ENCODE measurements at places on chromosomes 5 and 9.

- no peak for DNase-seq
Measured at GRCh38 chr9:36818242-36818938, 215.7 kb downstream of the PAX5 start.

DNA sequence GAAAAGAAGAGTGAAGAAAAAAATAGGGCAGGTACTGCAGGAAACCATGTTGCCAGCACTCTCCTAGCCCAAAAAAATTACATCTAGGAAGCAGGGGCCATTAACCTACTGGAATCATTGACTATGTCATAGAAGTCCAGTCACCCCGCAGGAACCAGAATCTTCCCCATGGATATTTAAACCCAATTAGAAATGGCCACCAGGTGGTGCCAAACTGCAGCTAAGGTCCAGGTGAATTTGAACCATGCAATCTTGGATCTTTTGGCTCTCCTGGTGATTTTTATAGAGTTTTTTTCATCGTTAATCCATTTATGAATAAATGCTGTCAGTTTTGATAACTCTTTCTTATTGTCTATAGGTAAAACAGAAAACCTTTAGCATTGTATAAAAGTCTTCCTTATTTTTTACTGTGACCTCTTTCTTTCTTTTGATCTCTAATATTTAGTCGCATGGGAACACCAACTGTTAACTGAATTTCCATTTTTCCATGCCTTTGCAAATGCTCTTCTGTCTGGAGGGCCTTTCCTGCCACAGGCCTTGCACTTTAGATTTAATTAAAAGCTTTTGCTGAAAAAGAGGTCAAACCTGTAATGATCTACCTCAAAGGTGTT is 147.5 kb upstream of the FGF10 start:
- DNase-seq, result peak; percentile 43

- no peak for DNase-seq
Measured at GRCh38 chr5:14773588-14773987, 98.0 kb downstream of the ANKH start.

- DNase-seq, result peak; percentile 63
Measured at GRCh38 chr9:122346478-122347347, 24.1 kb upstream of the PTGS1 start.

- DNase-seq, result peak; percentile 41
Measured at GRCh38 chr5:138488481-138488945, 23.2 kb downstream of the EGR1 start.

DNA sequence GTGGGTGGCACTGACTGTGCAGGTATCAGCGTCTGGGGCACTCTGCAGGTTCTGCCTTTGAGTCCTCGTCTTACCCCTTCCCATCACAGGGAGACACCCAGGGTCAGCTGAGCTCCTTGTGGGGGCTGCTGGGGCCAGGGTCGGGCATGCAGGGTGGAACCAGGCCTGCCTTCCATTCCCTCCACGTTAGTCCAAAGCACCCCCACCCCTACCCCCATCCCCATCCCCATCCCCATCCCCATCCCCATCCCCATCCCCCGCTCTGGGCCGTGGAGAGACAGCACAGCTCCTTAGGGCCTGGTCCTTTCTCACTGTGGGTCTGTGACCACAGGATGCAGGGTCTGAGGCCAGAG is 1.6 kb upstream of the PITX1 start:
- no peak for DNase-seq

DNA sequence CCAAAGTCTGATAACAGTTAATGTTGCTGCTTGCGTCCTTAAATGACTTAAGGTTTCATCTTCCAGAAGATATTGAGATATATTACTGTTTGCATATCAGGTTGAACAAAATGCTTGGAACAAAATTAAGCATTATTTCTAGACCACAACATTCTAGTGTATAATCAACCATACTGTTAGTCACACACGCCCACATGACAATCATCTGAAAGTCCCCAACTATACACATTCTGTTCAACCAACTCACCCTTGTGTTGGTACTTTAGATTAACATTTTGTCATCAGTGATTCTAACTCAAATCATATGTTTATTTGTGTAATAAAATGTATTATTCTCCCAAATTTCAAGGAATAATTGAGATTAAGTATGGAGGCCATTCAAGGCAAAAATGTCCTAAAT is 47.3 kb downstream of the LURAP1L start:
- no peak for DNase-seq

GRCh38 chr5:82570-82969 is 9.4 kb upstream of the PLEKHG4B start:
- no peak for DNase-seq

DNA sequence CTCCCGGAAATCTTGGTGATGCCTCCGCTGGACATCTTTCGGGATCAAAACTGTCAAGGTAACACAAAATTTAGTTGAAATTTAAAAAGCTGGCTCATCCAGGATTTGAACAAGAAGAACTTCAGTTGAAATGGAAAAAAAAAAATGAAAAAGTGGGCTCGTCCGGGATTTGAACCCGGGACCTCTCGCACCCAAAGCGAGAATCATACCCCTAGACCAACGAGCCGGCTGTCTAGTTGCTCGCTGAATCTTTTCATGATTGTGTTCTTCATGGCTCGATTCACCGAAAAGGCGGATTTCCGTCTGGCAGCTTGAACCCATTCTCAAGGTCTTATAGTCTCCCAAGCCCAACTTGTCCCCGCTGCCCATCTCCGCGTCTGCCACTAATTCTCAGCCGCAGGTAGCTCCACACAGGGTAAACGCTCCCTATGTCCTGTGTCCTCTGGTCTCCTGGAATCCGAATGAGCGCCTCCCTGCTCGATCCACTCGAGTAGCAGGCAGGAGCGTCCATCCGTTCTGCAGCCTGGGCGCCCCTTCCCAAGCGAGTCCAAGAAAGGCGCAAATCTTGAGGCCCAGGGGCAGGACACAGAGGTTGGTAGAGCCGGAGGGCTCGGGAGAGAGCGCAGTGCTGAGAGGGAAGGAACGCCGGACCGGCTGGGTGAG is 16.2 kb downstream of the TRIM7 start:
- peak; percentile 87 for DNase-seq

- DNase-seq, result peak; percentile 66
Measured at GRCh38 chr9:121261107-121261460, 6.9 kb upstream of the GSN start.

DNA sequence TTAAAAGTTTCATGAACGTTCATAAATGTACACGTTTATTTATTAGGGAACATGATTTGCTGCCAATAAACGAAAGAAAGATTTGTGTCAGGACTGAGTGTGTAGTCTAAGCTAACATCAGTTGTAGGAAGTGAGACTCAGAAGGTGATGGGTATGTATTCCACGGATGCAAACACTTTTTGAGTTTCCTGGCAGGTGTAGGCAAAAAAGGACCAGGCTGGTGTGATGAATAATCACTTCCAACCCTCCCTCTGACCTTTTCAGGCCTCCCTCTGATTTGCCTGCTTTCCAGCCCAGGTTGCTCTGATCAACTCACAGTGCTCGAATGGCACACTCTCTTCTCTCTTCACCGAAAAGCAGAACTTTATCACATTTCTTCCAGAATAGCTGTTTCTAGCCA is 51.8 kb downstream of the BASP1 start:
- DNase-seq, result no peak

GRCh38 chr9:113899205-113899604 is 23.1 kb downstream of the ZNF618 start:
- DNase-seq, result no peak

DNA sequence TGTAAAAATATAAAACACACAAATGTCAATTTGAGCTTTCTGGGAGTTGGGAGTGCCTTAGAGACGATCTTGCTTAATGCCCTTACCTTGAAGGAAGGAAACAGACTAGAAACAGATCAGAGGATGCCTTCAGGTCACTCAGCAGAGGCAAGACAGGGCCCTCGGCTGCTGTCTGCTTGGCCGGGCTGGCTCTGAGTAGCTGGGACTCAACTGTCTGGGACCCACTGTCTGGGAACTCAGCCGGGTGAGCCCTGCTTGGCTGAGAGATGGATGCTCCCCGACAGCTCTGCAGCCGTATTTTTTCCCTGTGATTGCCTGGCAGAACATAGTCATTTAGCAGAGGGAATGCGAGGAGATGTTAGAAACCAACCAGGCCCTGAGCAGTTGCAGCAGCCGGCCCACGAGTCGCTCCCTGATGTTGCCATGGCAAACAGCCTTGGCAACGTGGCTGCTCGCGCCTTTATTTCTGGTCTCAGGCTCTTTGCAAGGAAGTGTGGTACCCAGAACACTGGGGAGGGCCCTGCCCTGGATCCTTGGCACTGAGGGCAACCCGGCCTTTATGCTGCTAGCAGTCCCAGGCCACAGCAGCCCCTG is 10.9 kb downstream of the PPARGC1B start:
- DNase-seq, result no peak

- no peak for DNase-seq
Measured at GRCh38 chr5:168092209-168093185, 198.9 kb upstream of the WWC1 start.

DNA sequence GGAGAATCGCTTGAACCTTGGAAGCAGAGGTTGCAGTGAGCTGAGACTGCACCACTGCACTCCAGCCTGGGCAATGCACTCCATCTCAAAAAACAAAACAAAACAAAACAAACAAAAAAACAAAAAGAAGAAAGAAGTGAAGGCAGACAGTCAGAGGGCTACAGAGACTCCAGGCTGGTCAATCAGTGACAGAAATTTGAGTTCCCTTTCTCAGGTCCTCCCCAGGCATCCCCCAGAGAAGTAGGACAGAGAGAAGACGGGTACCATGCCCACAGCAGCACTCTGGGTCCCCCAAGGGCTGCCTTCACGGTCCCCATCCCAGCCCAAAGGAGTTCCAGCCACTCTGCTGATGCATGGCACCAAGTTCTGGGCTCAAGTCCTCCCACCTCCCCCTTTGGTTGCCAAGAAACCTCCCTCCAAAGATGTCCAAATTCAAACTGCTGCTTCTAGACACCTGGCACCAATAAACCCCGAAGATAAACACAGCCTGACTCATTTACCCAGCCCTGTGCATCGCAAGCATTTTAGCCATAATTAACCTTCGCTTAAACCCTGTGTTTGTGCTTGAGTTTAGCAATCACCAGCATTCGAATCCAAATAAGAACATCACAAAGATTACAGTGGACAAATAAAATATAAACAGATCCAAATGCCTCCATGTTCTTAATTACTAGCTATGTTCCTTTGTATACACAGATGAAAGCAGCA is 24.0 kb downstream of the SEMA4D start:
- peak; percentile 68 for DNase-seq

GRCh38 chr5:157670662-157671591 is at the start of gene C5orf52:
TSS of gene C5orf52 (plus strand) at chr5:157671533. CDS start at chr5:157671615, 82 bp downstream.
- peak; percentile 78 for DNase-seq

- peak; percentile 77 for DNase-seq
Measured at GRCh38 chr5:107381189-107381856, 289.4 kb downstream of the EFNA5 start.

GRCh38 chr9:88745276-88746001 is 210.5 kb downstream of the NXNL2 start:
- peak; percentile 91 for DNase-seq

GRCh38 chr5:51278539-51278938 is 104.7 kb upstream of the ISL1 start:
- DNase-seq, result no peak

DNA sequence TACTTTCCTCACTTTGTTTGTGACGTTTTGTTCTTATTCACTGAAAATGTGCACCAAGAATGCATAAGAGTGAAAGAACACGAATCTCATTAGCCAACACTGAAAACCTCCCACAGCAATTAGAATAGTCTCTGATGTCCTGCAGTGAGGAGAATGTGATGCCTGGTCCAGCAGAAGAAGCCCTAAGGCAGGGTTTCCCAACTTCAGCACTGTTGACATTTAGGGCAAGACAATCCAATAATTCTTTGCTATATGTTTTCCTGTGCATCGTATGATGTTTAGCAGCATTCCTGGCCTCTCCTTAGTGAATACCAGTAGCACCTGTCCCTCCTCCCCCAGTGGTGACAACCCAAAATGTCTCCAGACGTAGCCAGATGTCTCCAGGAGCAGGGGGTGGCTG is 14.8 kb downstream of the MVB12B start:
- no peak for DNase-seq

DNA sequence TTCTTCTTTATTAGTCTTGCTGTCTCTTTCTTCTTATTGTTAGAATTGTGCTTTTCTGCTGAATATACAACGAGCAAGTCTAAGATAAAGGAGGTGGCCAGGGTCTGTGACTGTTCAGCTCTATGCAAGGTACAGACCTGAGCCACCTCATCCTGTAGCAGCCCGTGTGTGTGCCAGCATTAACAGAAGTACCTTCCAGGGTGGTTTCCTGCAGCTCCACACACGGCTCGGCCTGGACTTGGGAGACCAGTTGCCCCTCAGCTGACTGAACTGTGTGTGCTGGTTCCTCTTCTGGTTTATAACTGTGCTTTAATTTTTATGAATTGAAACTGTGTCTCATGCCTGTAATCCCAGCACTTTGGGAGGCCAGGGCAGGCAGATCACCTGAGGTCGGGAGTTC is 70.5 kb downstream of the FBXL7 start:
- DNase-seq, result no peak

GRCh38 chr5:180491496-180491895 is 2.7 kb upstream of the CNOT6 start:
- DNase-seq, result no peak

- DNase-seq, result peak; percentile 1
Measured at GRCh38 chr5:92041911-92042660, 659.0 kb upstream of the ARRDC3 start.

GRCh38 chr5:131863700-131864099 is 66.9 kb upstream of the FNIP1 start:
- DNase-seq, result no peak

GRCh38 chr9:111917201-111917600 is 20.6 kb downstream of the UGCG start:
- DNase-seq, result no peak

DNA sequence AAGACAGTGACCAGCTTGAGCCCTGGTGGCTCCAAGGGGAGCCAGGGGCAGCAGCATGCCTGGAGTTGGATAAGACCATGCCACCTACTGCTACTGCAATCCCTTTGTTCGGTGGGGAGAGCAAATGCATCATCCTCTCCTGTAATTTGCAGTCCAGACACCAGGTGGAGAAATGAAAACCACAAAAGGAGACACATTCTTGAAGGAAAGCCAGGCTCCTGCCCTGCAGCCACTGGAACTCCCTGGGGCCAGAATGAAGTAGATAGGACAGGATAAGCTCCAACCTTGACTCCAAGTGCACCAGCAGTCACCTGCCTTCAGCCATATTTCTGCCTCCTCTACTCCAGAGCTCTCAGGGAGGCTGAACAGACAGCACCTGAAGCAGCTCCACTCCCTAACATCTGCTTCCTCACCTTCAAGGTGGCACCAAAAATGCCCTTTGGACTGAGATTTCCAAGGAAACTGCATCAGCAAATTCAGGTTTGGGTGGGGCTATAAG is 65.1 kb upstream of the IQGAP2 start:
- DNase-seq, result peak; percentile 38

DNA sequence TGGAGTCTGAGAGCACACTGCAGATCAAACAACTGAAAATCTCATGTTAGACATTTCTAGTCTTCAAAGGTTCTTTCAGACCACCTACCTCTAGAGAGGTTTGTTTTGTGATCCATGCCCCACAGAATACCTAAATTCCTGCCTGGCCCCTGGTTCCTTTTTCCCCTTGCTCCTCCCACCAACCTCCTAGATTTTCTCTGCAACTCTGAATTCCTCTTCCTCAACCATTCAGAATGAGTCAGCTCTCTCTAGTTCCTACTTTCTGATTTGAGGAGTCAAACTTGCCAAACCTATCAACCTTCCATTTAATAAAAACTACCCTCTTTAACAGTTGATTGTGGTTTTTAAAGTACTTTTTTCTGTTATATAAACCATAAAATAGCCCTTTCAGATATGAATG is 83.2 kb upstream of the ZNF462 start:
- no peak for DNase-seq

GRCh38 chr9:84419031-84419602 is 78.6 kb upstream of the SLC28A3 start:
- DNase-seq, result no peak

GRCh38 chr5:68173007-68173406 is 42.5 kb upstream of the PIK3R1 start:
- DNase-seq, result no peak

GRCh38 chr9:126125577-126125976 is 201.1 kb upstream of the MVB12B start:
- no peak for DNase-seq

Data from adipocyte (in vitro differentiated cells).